ENCODE measurements at places on chromosomes 4 and X.

DNA sequence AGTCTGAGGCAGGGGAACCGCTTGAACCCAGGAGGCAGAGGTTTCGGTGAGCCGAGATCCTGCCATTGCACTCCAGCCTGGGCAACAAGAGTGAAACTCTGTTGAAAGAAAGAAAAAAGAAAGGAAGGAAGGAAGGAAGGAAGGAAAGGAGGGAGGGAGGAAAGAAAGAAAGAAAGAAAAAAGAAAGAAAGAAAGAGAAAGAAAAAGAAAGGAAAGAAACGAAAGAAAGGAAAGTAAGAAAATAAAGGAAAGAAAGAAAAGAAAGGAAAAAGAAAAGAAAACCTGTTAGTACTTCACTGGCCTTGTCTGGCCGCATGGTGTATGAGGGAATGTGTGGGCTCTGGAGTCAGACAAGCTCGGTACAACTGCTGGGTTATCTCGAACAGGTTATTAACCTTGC is 20.8 kb upstream of the MAGEA1 start:
- DNase-seq, result no peak

GRCh38 chr4:165516281-165516833 is 137.5 kb downstream of the CPE start:
- no peak for DNase-seq

DNA sequence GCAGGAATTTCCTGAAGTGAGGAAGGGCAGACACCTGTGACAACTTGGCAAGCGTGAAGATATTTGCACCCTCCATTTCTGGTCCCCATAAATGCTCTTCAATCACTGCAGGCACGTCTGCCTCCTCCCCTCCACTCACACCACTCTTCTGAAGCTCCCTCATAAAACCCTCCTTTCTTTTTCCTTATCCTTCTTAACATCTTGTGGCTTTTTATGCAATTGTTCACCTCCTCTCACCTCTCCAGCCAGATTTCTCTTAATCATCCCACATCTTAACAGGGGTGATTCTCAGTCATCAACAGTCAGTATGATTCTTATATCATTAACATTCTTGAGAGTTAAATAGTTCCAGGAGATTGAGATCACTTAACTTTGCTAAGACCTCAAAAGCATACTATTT is 277.4 kb downstream of the SPRY1 start:
- no peak for DNase-seq

DNA sequence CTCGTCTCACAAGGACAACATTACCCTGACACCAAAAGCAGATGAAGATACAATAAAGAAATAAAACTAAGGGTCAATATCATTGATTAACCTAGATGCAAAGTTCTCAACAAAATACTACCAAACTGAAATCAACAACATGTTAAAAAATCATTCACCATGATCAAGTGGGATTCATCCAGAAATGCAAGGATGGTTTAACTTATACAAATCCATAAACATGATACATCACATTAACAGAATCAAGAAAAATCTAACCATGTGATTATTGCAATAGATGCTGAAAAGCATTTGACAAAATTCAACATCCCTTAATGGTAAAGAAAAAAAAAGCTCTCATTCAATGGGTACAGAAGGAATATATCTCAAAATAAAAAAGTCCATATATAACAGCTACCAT is 514.9 kb downstream of the TMA16 start:
- DNase-seq, result no peak

- no peak for DNase-seq
These were observed 227.0 kb downstream of the SPRY1 start for GRCh38 chr4:123623611-123624010.
